Umbilical cord (tissue), 2 donors: ENCODE measurements at places on chromosomes 6 and 20.

DNA sequence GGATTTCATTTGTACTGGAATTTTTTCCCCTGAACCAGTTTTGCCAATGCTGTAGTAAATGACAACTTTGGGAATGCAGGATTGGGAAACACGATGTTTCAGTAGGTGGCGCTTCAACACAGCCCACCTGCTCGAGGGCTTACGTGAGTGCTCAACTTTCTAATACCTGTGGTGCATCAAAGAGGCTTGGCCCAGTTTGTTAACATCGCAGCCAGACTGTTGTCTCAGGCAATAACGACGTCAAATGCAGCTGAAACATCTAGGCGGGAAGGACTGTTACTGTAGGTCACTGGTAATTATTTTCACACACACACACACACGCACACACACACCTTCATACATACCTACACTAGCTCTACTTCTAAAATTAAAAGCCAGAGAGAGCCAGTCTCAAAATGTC, 815.5 kb upstream of the SLC35B3 start:
- peak; percentile 73 for DNase-seq

- DNase-seq: peak; percentile 79
Observed at GRCh38 chr6:31180500-31180899, 10.0 kb upstream of the POU5F1 start.

GRCh38 chr20:663315-664090, 10.5 kb upstream of the SRXN1 start:
- no peak for DNase-seq

- no peak for DNase-seq
Observed at GRCh38 chr20:14114065-14114704, 118.9 kb downstream of the MACROD2 start.

GRCh38 chr20:43991261-43991660, 76.6 kb downstream of the TOX2 start:
- no peak for DNase-seq

GRCh38 chr20:58129721-58130151, 98.7 kb downstream of the ANKRD60 start:
- peak; percentile 67 for DNase-seq

DNA sequence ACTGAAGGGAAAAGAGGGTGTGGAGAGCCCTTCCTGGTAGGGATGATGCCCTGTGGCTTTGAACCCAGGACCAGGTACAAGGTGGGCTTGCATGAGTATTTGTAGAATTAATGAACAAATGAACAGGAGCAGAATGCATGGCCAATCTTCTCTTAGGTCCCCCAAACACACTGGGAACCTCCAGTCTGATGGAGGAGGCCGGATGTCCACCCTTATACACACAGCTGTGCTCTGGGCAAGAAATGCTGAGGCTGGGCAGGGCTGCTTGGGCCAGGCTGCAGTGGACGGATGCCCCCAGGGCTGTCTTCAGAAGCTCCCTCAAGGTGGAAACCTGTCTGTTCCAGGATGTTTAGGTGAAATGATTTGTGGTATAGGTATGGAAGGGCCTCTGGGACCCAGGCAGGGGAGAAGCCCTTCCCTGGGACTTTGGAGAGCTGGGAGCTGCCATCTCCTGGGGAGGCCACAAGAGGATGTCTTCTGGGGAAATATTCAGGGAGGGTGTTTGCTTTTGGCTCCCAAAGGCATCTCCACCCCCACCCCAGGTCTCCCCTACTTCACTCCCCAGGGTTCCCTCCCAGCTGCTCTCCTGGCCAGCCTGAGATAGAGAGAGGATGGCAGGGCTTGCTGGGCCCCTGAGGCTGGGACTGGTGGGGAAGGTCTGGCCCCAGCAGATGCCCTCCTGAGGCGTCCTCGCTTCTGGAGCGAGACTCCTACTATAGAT, 23.3 kb downstream of the VEGFA start:
- DNase-seq: no peak

GRCh38 chr6:142830116-142830710, 114.8 kb downstream of the HIVEP2 start:
- DNase-seq: no peak

- peak; percentile 73 for DNase-seq
Observed at GRCh38 chr6:150334790-150335783, 33.7 kb upstream of the IYD start.

DNA sequence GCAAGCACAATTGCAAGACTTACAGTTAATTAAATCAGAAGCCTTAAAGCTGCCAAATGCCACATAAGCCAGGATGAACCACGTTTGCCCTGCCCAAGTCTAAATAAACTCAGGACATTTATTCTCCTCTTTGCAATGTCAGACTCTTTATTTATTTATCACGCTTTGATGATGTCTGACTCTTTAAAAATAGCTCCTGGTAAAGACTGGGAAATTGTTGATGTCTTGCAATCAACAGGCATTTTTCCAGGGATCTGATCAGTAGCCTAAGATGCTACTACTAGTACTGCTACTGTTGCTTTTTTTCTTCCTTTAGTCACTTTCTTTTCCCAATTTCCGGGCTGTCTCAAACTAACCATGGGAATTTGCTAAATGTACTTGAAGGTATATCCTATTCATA, 365.8 kb upstream of the MARCKS start:
- DNase-seq: no peak

GRCh38 chr6:70082830-70083229, 216.5 kb downstream of the COL19A1 start:
- no peak for DNase-seq

- no peak for DNase-seq
Observed at GRCh38 chr6:155260686-155261085, 3.1 kb upstream of the CLDN20 start.

DNA sequence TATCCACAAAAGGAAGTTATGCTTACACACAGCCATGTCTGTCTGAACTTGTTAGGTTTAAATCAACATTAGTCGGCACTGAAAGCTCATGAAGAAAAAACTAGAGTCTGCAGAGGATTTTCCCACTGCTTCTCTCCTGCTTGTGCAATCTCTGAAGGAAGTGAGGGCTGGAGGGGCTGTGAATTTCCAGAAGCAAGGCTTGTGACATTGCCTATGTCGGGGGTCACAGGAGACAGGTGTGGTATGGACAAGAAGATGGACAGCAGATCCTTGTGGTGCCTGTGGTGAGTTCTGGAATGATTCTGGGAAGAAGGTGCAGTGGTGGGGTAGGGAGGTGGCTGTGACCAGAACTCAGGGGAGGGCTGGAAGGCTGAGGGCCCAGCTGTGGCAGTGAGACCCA, 84.3 kb upstream of the TRAF3IP2 start:
- DNase-seq: no peak

DNA sequence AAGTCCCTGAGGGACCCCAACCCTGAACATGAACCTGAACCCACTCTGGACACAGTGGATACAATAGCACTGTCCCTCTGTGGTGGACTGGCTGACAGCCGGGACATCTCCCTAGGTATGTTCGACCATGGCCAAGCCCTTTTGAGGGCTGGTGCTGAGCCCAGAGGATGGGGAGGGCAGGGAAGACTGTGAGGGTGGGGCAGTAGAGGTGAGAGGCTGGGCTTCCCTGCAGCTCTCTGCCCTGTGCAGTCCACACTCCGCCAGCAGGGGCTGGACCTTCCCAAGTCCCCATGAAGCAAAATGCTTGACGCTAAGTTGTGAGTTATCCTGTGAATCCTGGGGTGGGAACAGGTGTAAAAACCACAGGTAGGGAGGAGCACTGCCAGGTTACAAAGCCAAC, 11.5 kb downstream of the LPIN3 start:
- no peak for DNase-seq

- DNase-seq: no peak
Observed at GRCh38 chr6:55756531-55757031, 118.8 kb downstream of the BMP5 start.

DNA sequence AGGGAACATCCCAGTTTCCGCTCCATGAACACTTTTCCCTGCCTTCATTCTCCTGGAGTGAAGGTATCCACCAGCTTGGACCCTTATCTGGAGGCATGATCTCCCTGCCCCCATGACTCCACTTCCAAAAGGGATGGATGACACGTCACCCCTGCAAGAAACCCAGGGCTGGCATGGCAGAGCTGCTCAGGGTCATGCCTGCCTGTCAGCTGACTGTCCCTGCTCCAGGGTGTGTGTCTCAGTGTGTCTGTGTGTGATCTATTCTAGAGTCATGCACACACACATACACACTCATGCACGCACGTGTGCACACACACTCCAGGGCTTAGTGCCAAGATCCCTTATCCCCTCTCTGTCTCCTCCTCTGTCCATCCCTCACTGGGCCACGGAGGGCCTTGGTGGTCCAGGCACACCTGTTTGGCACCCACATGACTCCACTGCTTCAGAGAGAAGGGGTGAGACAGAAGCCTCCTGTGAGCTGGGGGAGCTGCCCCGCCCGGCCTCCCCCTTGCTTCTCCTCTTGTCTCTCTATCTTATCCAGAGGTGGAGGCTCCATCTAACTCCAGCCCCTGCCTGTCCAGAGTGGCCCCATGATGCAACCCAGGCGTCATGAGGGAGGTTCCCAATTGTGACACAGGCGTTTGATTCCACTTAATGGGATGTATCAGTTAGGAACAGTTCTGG, 290.9 kb downstream of the CDC5L start:
- no peak for DNase-seq

- DNase-seq: no peak
Observed at GRCh38 chr6:154751011-154751800, 18.0 kb downstream of the SCAF8 start.

- DNase-seq: peak; percentile 91
Observed at GRCh38 chr6:31795616-31796298, at the start of gene VARS1. VARS1 (minus strand) TSS chr6:31795752; CDS start chr6:31795217, 535 bp downstream.

GRCh38 chr20:7926767-7927166, 13.5 kb downstream of the HAO1 start:
- peak; percentile 2 for DNase-seq

GRCh38 chr6:40931931-40932330, 107.1 kb downstream of the UNC5CL start:
- DNase-seq: no peak

- no peak for DNase-seq
Observed at GRCh38 chr6:99309557-99309956, 39.9 kb downstream of the FAXC start.

- no peak for DNase-seq
Observed at GRCh38 chr20:34561661-34562060, 3.1 kb downstream of the MAP1LC3A start.

DNA sequence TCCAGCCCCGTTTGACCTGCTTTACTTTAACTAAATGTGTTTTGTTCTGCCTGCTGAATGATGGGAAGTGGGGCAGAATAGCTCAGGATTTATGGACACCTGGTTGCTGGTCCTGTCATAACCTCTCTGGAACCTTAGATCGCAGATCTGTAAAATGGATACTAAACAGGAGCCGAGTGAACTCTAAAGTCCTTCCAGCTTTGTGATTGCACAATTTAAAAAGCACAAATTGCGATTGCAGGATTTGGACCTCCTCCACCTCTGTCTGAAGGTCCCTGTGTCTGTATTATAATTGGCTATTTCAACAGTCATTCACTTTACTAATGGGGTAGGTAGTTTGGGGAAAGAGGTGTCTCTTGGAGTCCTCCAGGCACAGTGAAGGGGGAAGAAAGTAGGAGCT, 220.4 kb downstream of the LY86 start:
- DNase-seq: no peak

GRCh38 chr20:62066339-62066982, 780 bp upstream of the TAF4 start:
- DNase-seq: peak; percentile 61

DNA sequence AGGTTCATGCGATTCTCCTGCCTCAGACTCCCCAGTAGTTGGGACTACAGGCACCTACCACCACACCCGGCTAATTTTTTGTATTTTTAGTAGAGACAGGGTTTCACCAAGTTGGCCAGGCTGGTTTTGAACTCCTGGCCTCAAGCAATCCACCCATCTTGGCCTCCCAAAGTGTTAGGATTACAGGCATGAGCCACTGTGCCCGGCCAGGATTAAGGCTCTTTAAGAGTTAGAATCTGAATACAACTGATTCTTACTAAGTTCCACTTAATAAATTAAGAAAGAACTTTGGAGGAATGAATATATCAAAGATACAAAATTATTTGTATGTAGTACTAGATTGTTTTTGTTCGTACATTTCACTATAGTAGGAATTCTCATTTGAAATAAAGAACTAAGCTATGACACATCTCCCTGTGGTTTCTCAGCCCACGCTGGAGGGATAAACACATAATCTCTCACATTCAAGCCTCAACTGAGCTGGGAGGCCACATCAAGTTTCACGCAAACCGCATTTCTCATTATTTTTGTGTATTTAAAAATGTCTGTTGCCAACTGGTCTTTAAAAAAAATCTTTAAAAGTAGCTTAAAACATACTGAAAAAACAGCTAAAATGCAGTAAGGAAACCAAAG, 34.2 kb downstream of the DTNBP1 start:
- peak; percentile 71 for DNase-seq

DNA sequence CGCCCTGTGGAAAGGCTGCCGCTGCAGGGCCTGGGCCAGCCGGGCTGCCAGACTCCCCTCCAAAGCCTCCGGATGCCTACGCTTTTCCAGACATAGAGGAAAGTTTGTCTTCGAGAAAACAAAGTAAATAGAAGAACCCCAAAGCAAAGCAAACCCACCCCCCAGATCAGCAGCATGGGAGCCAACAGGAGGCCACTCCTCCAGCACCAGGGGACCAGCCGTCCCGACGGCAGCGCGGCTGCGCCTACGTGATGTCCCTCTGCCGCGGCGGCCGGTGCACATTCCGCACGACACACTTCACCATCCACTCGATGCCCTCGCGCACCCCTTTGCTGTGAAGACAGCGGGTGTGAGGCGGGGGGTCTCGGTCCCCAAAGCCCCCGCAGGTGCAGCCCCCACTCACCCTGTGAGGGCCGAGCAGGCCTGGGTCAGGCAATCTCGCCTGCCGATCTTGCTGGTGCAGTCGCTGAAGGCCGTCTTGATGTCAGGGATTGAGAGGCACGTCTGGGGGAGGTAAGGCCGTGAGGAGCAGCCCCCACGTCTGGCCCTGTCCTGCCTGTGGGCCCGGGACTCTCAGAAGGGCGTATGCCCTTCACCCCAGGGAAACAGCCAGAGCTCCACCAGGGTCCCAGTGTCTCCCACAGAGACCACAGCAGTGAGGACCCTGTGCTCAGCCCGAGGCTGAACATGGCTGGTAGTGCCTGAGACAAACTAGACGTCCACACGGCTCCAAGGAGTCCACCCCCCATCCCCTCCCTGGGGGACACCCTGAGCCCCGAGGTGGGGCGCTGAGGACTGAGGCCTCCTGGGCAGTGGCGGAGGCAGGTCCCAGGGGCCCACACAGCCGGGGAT, 4.0 kb downstream of the TNFRSF6B start:
- DNase-seq: no peak

- no peak for DNase-seq
Observed at GRCh38 chr6:121920616-121921015, 478.8 kb upstream of the HSF2 start.

GRCh38 chr6:140908505-140908904, 1224.2 kb upstream of the GJE1 start:
- DNase-seq: no peak

DNA sequence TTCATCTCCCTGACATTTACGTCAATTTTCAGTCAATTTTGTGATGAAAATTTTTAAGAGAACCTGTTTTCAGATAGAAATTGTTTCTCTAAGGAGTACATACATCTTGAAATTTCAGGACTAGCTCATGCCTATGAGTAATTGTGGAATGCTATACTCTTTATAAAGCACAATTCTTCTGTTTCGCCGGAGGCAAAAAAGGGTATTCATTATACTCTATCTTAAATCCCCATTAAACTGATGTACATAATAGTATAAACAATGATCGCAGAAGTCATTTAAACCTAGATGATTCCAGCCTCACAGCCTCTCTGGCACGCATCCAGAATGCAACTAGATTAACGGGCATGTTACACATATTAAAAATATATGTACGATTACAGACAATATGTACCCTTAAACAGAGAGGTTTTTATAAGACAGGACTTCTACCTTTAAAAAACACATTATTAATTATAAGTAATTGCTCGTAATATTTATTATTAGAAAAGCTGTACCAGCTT, 62.6 kb downstream of the NRSN1 start:
- DNase-seq: no peak

- DNase-seq: no peak
Observed at GRCh38 chr6:108610270-108610839, 49.6 kb downstream of the FOXO3 start.
